ENCODE measurements at places on chromosomes 3 and 15.
A peak's percentile ranks its signal among the peaks of the same experiment; 100 is the strongest.

GRCh38 chr3:14278265-14278798 is 99.7 kb downstream of the LSM3 start:
- no peak for DNase-seq

GRCh38 chr3:117144853-117145252 is 435.3 kb downstream of the TUSC7 start:
- no peak for DNase-seq

DNA sequence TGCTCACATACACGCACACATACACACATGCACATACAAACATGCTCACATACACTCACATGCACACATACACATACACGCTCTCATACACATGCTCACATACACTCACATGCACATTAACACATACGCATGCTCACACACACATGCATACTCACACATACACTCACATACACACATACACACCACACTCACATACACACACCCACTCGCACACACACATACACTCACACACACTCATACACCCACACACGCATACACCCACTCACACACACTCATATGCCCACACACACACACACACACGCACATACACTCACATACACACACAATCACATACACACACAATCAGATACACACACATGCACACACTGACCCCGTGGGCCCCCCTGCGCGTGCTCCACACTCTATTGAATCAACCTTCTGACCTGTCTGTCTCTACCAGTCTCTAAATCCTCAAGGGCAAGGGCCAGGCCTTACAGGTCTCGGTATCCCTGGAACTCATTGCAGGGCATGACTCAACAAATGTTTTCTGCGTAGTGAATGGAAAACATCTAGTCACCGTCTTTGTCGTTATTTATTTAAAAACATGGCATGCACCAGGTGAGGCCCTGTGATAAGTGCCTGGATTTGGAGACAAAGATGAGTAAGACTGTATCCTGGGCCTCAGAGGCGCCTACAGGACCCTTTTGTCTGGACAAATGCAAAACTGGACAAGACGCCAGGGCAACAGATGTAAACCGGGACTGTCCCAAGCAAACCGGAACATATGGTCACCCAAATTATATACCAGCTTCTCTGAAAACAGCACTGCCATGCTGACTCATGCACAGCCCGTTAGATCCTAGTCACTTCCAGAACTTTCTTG is 41.8 kb downstream of the GRK7 start:
- no peak for DNase-seq

DNA sequence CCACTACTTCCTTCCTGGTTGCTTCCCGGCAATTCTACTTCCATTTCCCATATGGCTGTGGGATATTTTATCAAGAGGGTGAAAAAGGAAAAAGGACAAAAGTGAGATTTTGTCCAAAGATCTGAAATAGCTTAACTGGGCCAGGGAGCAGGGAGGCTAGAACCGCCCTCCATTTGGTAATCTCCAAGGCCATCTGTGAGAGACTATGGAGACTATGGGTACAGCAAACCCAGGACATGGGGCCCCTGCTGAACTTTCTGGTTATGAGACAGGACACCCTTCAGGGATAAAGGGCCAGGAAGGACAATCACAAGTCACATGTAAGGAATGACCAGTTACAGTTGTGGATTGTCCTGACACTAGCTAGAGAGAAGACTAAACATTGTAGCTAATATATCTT is 24.3 kb downstream of the ZSCAN2 start:
- no peak for DNase-seq

- DNase-seq, result no peak
These were observed 12.0 kb upstream of the GNB4 start for GRCh38 chr3:179463319-179463718.

DNA sequence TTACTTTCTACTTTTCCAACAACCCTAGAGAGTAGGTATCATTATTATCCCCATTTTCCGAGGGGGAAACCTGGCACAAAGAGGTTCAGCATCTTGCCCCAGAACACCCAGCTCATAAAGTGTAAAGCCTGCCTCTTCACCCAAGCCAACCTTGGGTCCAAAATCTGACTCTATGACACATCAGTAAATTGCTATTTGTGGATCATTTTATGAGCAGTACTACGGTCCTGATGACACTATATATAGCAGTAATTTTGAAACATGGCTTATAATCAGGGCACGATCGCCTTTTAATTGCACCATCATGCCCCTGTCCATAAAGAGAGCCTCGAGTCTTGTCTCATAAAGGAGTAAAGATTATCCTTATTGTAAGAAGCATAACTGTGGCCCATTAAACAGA is 9.7 kb downstream of the MAGI1 start:
- no peak for DNase-seq

DNA sequence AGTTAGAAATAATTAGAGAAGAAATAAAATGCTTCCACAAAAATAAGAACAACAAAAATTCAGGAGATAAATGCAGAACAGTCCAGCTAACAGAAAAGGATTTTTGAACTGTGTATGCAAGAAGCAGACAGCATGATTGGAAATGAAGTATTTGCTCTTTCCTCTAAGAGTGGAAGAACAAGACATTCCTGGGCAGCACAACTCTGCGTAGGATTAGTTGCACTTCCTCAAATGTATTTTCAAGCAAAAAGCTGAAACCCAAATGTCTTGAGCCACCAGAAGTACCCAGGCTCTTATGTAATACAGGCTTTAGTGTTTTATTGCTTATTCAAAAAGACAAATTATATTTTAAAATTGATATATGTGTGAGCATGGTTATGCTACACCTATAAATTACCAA is 127.2 kb downstream of the ZBTB20 start:
- DNase-seq, result no peak

DNA sequence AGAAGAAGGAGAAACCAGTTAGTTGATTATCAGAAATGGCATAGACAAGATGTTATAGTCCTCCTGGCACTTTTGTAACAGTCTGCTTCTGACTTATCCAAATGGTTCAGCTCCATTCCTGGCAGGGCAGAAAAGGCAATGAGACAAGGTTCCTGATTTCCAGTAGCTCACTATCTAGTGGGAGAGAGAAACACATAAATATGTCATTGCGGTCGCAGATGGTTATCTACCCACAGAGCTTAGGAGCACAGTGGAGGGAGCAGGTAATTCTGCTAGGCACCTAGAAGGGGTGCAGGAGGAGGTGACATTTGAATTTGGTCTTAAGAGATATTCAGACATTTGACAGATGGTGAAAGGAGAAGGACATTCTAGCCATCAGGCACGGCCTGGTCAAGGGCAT is 78.1 kb downstream of the TAMM41 start:
- no peak for DNase-seq

DNA sequence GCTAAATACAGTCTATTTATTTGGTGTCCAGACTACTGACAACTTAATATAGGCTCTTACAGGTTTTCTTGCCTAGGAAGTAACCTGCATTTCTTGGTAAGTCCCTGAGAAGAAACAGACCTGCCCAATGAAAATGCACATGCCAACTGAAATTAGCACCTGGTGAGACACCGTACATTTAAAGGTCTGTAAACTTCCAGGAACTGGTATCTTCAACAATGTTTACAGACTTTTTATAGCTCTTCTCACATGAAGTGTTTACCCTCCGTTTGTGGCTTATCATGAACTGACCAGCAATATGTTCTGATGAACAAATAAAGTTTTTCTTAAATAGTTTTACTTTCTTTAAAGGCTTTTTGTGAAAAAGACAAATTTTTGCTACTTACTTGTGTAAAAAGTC is 93.3 kb downstream of the PCCB start:
- no peak for DNase-seq

DNA sequence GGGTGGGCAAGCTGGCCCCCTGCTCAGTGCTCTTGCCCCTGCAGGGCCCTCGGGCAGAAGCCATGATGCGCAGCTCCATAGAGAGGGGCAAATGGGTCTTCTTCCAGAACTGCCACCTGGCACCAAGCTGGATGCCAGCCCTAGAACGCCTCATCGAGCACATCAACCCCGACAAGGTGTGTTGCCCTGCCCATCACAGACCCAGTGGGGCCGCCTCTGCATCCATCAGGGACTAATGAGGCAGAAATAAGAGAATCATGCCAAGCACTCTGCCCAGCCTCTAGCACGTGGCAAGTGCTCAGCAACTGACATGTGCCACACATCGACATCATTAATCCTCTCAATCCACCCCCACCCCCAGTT is 49.4 kb downstream of the SEMA3G start:
- DNase-seq, result no peak

DNA sequence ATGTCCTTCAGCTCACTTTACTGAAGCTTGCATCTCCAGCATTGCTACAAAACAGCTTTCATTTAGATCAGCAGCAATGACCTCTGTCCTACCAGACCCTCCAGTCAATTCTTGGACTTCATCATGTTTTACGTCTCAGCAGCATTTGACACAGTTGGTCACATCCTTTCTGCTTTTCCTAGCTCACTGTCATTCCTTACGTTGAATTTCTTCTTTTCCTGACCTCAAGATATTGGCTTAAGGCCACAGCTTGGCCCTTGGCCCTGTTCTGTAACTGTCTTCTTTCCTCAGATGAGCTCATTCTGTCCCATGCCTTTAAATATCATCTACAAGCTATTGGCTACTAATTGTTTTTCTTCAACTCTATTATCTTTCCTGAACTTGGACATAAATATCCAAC is 576.2 kb upstream of the KCNMB2 start:
- no peak for DNase-seq

DNA sequence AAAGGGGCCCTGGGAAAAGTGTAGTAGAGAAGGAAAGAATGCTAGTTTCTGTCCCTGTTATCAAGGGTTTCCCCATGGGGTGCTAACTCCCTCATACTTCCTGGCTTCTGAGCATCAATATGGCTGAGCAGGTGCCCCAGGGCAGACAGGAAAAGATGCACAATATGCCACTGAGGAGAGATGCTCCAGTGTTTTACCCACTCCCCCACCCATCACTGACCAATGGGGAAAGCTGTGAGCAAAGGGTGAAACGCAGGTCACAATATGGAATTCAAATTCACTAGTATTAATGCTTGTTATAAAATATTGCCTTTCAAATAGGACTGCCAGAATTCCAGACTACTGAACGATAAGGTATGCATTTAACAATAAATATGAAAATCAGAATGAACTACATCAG is 187.5 kb upstream of the CTNNB1 start:
- no peak for DNase-seq

GRCh38 chr3:43348350-43348749 is 62.0 kb downstream of the SNRK start:
- no peak for DNase-seq

- DNase-seq, result no peak
These were observed 7.7 kb downstream of the CCR9 start for GRCh38 chr3:45894015-45894414.

DNA sequence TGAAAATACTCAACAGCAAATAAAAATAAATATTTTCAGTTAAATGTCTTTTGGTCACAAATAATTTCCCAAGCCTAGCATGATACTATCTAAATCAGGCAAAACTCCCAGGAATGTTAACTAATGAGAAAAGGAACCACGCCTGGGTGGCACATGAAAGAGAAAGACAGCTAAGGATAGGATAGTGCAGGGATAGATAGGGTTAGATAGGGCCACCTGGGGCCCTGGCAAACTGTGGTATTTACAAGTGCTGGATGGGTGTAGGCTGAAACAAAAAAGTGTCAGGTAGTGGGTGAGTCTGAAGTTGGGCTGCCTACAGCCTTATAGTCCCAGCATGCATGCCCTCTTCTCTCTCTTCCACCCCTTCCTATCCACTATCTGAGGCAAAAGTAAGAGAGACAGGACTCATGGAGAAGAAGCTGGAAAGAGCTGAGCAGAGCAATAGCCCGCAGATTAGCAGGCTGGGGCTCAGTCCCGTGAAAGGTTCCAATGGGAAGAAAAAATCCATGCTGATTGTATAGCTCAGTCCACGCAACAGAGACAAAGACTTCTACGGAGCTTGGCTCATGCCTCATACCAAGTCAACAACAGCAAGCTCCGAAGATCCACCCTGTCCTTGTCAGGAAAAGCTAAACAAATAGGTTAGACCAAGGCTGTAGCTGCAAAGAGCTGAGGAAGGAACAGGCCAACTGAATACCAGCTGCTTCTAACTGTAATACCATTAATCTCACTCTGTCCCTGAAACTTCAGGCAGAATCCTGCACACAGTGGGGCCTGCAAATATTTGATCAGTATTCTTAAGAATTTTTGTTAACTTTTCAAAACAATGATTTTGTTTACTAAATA is 342.1 kb upstream of the ATP11B start:
- DNase-seq, result no peak

DNA sequence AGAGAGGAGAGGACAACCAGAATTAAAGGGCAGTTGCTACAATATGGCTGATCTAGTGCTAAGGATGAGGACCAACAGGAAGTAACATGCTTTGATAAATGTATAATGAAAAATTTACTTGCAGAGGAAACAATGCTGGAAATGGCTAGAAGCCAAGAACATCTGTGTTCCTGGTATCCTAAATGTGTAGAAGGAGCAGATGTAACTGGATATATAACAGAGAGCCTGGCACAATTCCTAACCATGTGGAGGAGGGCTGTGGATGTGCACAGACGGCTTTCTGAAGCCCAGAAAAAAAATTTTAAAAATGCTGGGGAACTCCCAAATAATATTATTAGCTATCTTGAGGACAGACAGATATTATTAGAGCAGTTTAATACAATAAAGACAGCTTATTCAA is 159.4 kb upstream of the GBE1 start:
- no peak for DNase-seq

DNA sequence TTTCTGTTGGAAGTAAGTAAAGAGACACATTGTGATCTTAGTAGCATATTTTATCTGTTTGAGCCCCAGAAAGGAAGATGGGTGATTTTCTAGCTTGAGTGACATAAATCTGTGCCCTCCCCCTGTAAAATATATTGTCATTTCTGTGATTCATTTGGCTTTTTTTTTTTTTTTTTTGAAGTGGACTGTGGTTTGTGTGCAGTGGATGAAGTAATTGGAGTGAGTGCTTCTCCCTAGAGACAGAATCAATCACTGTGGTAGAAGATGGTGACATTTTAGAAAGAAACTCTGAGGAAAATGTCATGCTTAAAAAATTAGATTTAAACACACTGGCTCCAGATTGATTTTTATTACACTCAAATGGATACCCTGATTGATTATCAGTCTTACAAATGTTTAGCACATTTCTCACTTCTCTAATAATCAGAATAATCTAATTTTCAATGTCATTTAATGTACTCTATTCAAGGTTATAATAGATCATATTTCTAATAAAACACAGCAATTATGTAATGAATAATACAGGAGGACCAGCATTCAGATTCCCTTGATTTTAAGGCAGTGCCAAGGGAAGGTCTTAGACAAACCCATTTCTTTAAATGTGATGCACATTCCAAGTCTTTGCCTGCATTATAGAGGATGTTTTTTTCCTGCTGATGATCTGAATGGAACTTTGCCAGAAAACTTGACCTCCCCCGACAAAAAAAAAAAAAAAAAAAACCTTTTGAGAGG is 116.6 kb downstream of the TOP2B start:
- DNase-seq, result no peak

DNA sequence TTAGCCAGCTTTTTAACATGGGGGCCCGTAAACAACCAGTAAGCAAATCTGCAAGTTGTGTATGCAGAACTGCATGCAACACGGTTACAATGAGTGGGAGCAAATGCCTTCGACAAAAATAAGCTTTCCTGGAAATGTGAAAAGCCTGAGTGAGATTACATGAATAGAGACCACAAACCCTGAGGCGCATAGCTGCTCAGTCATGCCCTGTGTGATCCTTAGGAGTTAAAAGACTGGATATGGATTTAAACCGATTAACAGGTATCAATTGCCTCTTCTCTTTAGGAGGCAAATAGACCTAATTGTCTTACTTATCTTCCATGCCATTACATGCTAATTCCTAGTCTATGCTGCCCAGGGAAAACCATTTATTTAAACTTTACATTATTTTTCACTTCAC is 810.3 kb downstream of the ROBO1 start:
- DNase-seq, result peak; percentile 60

- peak; percentile 79 for DNase-seq
These were observed 42.2 kb downstream of the CLDN18 start for GRCh38 chr3:138051947-138052802.

All from NCI-H524 (cell line).